ENCODE measurements at places on chromosomes 5 and 9. TPM values are rescaled to one million over a fixed set of nuclear protein-coding genes. Genes with fewer than 3 reads are reported as not detected.

ITK gene
- total RNA-seq: 251 TPM

PALM2AKAP2 gene
- total RNA-seq: 2.2 TPM

- no peak for DNase-seq
- H3K27ac ChIP-seq: no peak overlapping the region
Measured at GRCh38 chr5:72134226-72134899, 27.1 kb downstream of the MAP1B start.

- peaks cover 32% of the 10 kb centered on the region for H3K36me3 ChIP-seq
- H3K27ac ChIP-seq: peak overlapping the region; percentile 96
- H3K4me3 ChIP-seq: peak overlapping the region; percentile 93
- no peak for DNase-seq
Measured at GRCh38 chr9:92324431-92324830, 719 bp downstream of the NOL8 start.

DNA sequence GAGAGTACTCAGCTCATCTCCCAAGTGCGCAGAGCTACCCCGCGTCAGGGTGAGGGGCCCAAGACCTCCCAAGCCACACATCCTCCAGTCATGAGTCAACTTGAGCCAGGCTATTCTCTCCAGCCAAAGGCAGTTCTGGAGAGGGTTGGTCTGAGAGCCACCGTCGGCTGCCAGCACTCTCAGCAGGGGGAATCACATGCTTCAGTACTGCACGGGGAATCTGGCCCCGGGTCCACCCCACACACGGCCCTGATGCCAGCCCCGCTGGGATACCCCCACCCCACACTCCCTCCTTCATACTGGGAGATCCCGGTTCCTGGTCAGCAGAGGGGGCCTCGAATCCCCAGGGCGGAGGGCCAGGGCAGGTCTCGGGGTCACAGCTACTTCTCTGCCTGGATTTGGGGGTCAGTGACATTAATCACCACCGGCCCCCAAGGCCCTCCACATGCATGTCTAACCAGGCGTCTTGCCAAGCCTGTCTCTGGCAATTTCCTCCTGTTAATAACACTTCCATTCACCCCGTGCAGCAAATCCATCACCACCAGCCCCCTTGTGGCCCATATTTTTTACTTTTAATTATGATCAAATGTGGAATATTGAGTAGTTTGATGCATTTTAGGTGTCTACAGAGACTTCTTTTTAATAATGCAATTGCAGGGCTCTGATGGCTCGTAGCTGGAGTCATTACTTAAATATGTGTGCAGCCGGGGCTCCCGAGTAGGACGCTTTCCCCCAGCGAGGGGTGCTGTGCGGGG, 102.9 kb upstream of the PPP1R26 start:
- H3K36me3 ChIP-seq: no peaks in the 10 kb centered on the region
- H3K4me3 ChIP-seq: no peak overlapping the region
- DNase-seq: no peak

DNA sequence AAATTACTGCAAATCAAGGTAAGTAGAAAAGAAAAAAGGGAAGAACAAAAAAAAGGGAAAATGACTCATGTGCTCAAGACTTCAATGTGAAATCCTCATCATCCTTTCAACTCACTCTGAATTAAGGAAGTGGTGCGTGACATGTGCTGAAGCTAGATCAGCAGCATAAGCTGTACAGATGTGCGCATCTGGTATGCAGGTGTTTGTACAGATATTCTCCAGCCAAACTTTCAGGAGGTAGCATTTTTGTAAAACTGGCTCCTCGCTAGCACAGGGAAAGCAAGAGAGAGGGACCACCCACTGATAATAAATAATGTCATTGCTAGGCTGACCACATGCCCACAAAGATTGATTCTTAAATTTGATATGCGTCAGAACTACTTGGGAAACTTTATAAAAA, 253.9 kb upstream of the RGMB start:
- H3K4me1 ChIP-seq: no peaks in the 10 kb centered on the region
- peaks cover 1% of the 10 kb centered on the region for H3K27me3 ChIP-seq
- no peak overlapping the region for H3K4me3 ChIP-seq
- DNase-seq: no peak
- H3K27ac ChIP-seq: no peak overlapping the region

GRCh38 chr9:36576866-36577265, 4.2 kb downstream of the MELK start:
- H3K4me3 ChIP-seq: peak overlapping the region; percentile 51
- peaks cover 39% of the 10 kb centered on the region for H3K4me1 ChIP-seq
- no peak for DNase-seq
- peak overlapping the region; percentile 4 for H3K27ac ChIP-seq
- no peaks in the 10 kb centered on the region for H3K27me3 ChIP-seq
- H3K36me3 ChIP-seq: peaks cover 24% of the 10 kb centered on the region

Measured in activated T-helper 1 cell treated with anti-CD3 and anti-CD28 coated beads, Interleukin-12 subunit alpha, Interleukin-12 subunit beta, Interleukin-2, Interleukin-4 antibody, amounts not matched to agents 30 ng/mL and 10 ng/mL and 1 ng/mL, durations not matched to agents 14 hours and 24 hours and 36 hours (primary cell).